H4 (cell line): ENCODE measurements at places on chromosomes 3 and 15. TPM values are rescaled to one million over a fixed set of nuclear protein-coding genes. Genes with fewer than 3 reads are reported as not detected.

PSTPIP1 gene
- total RNA-seq: 0.19 TPM in 1 of 2 replicates, not detected in the other

SNX22 gene
- total RNA-seq: 0.04 TPM in 1 of 2 replicates, not detected in the other

DNA sequence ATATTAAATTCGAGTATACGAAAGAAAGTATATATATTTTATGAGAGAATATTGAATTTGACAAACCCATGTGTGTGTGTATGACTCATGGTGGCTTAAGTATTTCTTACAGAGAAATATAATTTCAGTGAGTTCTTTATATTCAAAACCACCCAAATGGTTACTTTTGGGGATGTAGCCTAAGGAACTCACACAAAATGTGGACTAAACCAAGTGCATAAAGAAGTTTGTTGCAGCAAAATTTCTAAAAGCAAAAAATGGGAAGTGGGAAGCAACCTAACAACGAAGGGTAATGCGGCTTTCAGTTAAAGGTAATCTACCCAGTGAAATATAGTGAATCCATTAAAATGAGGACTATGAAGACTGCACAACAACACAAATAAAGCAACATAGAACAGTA, 277.1 kb downstream of the EDEM1 start:
- DNase-seq: no peak

- peak; percentile 74 for DNase-seq
Observed at GRCh38 chr15:49815950-49816349, 195.1 kb downstream of the DTWD1 start.

DNA sequence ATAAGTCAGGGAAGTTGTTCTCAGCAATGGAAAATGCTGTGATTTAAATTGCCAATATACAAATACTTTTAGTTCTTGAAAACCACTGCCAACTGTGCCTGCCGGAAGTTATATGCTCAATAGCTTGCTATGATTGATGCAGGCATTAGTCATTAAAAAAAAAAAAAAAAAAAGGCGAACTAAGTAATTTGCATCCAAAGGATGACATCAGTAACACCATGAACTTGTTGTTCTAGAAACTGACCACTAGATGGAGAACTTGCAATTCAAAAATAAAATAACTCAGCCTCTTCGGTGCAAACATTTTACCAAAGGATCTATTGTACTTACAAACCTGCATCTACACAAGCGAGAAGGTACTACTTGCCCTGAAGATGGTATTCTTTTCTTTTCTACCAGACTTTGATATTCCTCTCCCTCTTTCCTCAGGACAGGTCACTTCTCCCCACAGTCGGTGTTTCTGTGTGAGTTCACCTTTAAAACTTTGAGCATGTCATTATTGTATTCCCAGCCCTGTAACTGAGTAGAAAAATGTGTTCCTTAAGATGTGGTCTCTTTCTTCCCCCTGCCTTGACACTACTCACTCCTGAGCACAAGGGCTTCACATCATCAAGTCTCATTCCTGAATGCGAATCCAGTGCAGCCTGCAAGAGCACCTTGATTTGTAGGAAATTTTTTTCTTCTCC, 115.0 kb upstream of the VEPH1 start:
- DNase-seq: peak; percentile 71

GRCh38 chr3:45644063-45644790, 45.0 kb upstream of the SACM1L start:
- peak; percentile 21 for DNase-seq
